Epithelial cell of esophagus (primary cell): ENCODE measurements at places on chromosomes 3 and 15.
A peak's percentile ranks its signal among the peaks of the same experiment; 100 is the strongest.

DNA sequence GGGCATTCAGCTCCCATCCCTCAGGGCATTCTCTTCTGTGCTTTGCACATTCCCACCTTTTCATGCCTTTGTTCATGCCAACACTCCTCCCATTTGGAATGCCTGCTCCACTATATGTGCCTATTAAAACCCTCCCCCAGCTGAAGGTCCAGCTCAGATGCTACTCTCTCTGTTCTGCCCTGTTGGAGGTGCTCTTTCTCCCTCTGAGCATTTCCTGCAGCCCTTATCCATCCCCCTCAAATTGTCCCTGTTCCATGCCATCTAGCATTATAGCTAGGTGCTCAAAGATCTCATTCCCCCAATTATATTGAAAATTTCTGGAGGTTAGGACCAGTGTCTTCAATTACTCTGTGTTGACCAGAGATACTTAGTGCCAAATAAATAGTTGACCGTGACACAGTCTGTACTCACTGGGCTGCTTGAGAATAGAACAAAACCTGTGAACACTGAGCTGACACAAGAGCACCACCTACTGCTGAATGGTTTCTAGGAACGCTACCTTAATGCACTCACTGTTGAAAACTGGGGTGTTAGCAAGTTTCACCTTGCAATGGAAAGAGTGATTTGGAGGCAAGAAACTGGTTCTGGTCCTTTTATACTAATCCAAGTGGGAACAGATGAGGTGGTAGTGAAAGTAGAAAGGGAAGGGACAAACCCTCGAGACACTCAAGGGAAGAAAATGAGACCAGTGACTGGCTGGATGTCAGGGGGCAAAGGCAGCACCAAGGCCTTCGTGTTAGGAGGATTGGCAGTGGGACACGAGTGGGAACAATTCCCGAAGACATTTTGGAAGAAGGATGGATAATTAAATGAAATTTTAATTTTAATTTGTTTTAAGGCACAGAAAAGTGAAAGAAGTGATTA is 289.8 kb upstream of the ROPN1 start:
- DNase-seq, result peak; percentile 61

GRCh38 chr15:73682600-73683090 is 1.5 kb upstream of the CD276 start:
- no peak for DNase-seq

DNA sequence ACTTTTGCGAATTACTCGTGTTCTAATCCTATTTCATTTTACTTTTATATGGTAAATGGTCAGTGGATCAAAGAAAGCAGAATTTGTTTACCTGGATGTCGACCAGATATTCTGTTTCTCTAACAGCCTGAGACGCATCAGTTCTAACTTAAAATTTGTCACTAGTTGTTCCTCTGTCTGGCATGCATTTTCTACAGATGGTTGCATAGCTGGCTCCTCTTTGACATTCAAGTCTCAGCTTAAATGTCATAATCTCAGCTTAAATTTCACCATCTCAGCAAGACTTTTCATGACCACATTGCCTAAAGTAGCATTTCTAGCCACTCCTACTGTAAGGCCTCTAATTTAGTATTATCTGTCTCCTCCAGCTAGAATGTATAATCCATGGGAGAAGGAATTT is 609.3 kb downstream of the AGBL1 start:
- DNase-seq, result no peak

- DNase-seq, result peak; percentile 71
Measured at GRCh38 chr3:48157950-48158376, 30.3 kb downstream of the CDC25A start.

DNA sequence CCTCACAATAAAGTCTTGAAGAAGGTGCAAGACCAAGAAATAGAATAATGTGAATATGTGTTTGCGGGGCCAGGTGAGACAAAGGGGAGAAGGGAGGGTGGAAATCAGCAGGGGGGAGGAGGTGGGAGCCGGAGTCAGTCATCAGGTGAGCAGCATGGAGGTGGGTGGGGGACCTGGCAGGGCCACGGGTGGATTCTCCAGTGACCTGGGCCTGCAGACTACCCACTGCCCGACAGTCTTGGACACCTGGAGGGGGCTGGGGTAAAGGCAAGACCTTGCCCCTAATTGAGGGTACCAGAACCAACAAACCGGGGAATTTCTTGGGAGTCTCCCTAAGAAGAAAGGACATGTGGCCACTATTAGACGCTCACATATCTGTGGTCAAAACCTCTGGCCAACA is 95.8 kb downstream of the CHSY1 start:
- no peak for DNase-seq

GRCh38 chr3:42159706-42160472 is 68.7 kb downstream of the TRAK1 start:
- peak; percentile 76 for DNase-seq

- no peak for DNase-seq
Measured at GRCh38 chr15:67256051-67256450, 1.5 kb downstream of the IQCH start.

GRCh38 chr3:97108136-97108535 is 293.7 kb downstream of the EPHA6 start:
- no peak for DNase-seq

- DNase-seq, result no peak
Measured at GRCh38 chr3:151979906-151980305, 106.5 kb downstream of the SUCNR1 start.

GRCh38 chr15:90934256-90934948 is 683 bp upstream of the UNC45A start:
- DNase-seq, result peak; percentile 91

GRCh38 chr15:54812383-54812782 is 384.4 kb downstream of the RSL24D1 start:
- DNase-seq, result no peak

GRCh38 chr3:172312001-172312400 is 136.3 kb downstream of the GHSR start:
- DNase-seq, result no peak

DNA sequence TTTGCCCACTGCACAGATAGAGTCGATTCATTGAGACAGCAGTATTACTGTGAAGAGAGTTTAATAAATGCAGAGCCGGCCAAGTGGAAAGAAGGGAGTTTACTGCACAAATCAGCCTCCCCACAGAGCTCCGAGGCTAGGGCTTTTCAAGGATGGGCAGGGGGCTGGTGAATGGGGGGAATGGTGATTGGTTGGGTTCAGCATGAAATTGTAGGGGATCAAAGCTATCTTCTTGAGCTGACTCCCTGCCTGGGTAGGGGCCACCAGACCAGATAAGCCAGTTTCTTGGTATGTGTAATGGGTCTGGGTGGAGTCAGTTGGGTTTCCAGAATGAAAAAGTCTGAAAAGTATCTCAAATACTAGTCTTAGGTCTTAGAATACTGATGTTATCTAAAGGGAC is 66.6 kb downstream of the SYNPR start:
- DNase-seq, result peak; percentile 53

DNA sequence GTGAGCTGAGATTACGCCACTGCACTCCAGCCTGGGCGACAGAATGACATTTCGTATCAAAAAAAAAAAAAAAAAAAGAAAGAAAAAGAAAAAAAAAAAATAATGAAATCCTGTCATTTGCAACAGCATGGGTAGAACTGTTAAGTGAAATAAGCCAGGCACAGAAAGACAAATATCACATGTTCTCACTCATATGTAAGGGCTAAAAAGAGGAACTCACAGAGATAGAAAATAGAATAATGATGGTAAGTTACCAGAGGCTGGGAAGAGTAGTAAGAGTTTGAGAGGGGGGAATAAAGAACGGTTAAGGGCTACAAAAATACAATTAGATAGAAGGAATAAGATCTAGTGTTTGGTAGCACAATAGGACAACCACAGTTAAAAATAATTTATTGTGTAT is 19.7 kb downstream of the DENND6A start:
- no peak for DNase-seq

- DNase-seq, result peak; percentile 64
Measured at GRCh38 chr3:192033246-192033645, 572.3 kb downstream of the PYDC2 start.

DNA sequence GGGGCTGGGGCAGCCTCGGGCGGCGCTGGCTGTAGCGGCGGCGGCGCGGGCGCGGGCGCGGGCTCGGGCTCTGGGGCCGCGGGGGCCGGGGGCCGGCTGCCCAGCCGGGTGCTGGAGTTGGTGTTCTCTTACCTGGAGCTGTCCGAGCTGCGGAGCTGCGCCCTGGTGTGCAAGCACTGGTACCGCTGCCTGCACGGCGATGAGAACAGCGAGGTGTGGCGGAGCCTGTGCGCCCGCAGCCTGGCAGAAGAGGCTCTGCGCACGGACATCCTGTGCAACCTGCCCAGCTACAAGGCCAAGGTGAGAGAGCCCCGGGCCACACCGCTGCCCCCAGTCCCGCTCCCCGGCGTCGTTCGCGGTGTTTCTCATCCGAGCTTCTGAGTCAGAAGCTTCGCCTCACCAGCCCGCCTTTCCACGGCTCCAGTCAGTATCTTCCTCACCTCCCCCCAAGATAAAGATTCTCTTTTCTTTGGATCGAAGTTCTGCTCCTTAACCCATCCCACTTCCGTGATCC is 600 bp downstream of the FBXO45 start:
- DNase-seq, result peak; percentile 66

- peak; percentile 43 for DNase-seq
Measured at GRCh38 chr3:146895026-146895749, 290.0 kb upstream of the PLSCR5 start.

GRCh38 chr3:146511402-146512134 is 32.8 kb downstream of the PLSCR1 start:
- no peak for DNase-seq

DNA sequence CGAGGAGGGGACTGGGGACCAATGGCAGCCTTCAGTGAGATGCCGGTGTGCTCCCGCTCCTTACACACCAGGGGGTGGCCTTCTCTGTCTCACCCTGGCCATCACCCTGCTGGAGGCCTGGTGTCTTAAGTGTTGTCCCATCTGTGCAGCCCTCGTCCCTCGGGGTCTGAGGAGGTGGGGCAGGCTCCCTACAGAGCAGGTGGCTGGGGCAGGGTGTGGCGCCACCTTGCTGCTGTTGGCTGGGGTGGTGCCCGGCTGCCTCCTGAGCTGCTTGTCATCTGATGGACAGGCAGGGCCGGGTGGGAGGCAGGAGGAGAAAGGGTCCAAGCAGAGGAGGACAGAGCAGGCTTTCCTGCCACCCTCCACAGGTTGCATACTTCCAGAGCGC is 25.9 kb downstream of the PTPN23 start:
- no peak for DNase-seq

DNA sequence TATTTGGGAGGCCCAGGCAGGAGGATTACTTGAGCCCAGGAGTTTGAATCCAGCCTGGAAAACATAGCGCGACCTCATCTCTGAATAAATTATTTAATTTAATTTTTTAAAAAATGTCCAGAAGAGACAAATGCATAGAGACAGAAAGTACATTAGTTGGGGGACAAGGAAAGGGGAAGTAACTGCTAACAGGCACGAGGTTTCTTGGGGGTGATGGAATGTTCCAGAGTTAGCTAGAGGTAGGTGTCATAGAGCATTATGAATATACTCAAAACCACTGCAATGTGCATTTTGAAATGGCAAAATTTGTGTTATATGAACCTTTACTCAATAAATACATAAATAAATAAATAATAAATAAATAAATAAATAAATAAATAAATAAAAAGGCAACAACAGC is 31.7 kb upstream of the CYP11A1 start:
- DNase-seq, result no peak

- DNase-seq, result no peak
Measured at GRCh38 chr3:110903771-110904519, 167.7 kb upstream of the NECTIN3 start.

- no peak for DNase-seq
Measured at GRCh38 chr3:168457954-168458539, 362.3 kb upstream of the GOLIM4 start.

GRCh38 chr3:45224824-45225464 is 1.1 kb downstream of the TMEM158 start:
- peak; percentile 64 for DNase-seq

DNA sequence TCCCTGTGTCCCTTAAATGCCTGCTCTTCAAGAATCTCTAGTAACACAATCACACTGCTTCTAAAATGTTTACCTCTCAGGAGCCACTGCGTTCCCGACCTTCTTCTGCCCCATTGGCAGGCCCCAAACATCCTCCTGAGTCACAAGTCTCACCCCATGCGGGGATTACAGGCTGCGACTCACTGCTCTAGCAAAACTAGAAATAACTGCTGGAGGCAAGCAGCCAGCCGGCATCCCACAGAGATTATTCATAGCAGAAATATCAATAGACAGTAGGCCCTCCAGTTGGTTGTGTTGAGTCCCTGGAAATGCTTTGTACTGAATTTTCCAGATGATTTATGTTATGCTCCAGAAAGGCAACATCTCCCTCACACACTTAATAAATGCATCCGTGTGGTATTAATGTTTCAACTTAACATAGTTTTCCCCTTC is 64.8 kb downstream of the RFTN1 start:
- DNase-seq, result peak; percentile 96

- no peak for DNase-seq
Measured at GRCh38 chr3:78249294-78249693, 1209.4 kb downstream of the ROBO2 start.

DNA sequence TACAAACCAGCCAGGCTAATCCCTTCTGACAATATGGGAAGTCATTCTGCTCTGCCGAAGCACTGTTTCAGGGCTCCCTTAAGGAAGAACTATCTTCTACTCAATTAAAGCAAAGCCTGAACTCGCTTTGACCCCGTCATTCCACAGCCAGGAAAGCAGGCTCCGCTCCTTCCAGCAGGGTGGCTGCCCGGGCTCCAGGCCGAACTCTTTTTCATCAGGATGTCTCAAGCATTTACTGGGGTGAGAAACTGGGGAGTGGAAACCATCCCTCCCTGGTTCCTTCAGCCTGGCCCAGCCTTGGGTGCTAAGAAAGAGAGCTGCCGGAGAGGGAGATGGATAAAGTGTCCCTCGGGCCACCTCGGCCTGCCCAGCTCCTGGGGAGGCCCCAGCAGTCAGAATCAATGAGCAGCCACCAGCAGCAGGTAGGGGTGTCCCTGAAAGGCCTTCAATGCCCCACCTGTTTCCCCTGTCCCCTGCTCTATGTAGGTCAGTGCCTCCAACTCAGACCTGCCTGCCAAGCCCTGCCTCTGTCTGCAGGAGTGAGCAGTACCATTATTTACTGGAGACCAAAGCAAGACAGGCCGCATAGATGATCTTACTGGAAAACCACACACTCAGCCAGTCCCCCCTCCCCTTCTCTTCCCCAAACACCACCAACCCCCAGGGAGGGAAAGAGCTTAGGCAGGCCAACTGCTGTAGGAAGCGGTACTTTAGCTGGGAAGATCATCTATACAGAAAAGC is 225.6 kb upstream of the TLE3 start:
- DNase-seq, result no peak

DNA sequence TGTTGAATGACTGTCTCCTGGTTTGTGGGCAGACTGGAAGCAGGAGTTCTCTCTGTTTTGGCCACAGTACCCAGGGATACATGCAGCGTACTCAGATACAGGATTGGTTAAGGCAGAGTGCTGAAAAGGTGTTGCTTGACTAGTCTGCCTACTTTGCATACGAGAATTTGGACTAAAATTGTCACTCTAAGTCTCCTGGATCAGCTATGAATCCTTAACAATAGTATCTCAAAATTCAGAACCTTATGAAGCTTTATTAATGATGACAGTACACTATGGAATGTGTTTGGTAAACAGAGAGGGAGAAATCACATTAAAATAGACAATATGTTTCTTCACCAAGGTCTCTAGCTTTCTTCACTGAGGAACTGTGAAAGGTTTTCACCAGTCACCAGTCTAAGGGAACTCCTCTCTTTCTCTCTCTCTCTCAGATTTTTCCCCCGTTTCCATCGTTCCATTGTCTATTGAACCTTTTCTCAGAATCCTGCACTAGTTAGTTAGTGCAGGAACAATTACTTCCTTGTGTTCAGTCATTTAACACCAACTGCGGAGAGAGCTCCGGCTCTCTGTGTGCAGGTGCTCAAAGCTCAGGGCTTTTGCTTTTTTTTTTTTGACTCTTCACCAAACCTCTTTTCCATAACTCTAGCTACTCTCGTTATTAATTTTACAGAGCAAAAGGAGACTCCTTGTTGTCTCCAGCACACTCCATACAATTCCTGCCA is 85.9 kb upstream of the FNDC3B start:
- DNase-seq, result peak; percentile 37
